ENCODE measurements at places on chromosomes 12 and 14.

DNA sequence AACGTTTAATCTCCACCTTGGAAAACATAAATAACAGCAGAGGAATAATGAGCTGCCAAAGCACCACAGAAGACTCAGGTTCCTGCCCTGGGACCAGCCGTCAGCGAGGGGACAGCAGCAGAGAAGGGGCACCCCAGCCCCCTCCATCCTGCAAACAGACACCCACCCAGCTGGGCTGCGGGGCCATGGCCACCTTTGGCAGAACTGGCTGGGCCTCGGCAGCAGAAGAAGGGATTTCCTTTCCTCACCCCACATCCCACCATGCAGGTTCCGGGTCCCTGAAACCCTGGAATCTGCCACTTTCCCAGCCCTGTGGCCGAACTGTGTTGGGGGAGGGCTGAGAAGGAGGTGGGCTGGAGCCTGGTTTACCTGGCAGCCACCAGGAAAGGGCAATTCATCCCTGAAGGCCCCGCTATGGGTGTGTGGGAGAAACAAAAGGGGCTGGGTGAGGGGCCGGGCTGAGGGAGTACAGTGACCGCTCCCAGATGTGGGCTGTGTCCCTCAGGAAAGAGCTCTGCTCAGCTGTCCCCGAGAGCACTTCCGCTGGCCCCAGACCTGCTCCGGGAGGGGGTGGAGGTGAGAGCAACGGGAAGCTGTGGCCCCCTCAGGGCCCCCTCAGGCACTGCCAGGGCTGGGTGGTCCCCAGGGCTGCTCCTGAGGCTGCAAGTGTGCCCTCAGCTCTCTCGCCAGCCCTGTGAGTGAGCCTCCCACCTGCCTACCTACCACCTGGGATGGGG lies 3.8 kb downstream of the PGF start:
- no peak for DNase-seq

DNA sequence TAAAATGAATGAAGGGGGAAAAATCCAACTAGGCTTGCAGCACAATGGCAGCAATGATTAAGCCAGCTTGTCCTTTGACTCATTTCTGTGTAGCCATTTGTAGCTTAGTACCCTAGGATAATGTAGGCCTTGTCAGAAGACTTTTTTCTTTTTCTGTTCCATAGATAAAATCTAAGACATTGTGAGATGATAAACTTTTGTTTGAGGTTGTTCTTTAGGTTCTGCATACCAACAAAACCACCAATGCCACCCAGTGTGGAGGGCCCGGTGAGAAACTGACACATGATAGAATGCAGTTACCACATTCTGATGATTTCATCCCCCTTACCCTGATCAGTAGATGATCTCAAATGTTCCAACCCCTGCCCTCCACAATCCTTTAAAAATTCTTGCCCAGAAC lies 6.6 kb upstream of the KLRD1 start:
- DNase-seq = no peak

GRCh38 chr14:32627545-32628298 lies 298.6 kb downstream of the AKAP6 start:
- DNase-seq = no peak

DNA sequence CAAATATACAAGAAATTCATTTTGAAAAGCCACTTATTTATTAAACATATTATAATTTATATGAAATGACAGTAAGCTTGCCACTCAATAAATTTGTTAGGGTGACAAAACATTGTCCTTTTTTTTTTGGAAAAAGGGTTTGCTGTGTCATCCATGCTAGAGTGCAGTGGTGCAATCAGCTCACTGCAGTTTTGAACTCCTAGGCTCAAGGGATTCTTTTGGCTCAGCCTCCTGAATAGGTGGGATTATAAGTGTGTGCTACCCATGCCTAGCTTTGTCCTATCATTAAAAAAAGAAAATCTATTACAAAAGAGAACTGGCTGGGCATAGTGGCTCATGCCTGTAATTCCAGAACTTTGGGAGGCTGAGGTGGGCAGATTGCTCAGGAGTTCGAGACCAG lies 66.8 kb downstream of the FGD6 start:
- no peak for DNase-seq

GRCh38 chr12:132881818-132882217 lies 5.6 kb downstream of the CHFR start:
- DNase-seq = no peak

- no peak for DNase-seq
Measured at GRCh38 chr12:124115976-124116690, 143.1 kb downstream of the ZNF664 start.

- no peak for DNase-seq
Measured at GRCh38 chr14:20732979-20733635, 12.6 kb upstream of the EDDM3A start.

DNA sequence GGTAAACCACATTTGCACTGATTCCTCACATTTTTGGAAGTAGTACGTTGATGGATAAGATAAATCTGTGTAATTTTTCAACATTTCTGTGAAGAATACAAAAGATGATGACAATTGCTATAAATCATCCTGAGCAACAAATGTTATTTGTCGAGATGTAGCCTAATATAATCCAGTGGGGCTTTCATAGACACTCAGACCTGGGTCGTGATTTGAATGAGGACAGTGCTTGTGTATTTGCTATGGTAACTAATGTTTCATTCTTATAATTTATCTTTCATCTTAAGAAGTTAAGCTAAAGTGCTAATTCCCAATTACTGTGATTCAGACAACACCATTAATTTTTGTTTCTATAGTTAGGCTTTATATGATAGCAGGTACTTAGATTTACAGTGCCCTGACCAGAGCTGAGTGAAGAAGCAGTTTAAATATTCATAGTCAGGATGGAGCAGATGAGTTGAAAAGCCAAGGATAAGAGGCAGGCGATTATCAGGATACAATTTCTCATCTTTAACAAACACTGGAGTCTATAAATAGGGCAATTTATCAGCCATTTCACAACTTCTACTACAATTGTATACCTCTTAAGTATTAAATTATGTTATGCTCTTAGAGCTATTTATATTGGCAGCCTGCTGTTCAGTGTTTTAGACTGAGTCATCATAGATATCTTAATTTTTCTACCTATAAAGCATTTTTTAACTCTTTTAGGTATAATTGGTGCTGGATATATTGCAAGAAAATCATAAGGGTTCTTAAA lies 359.9 kb downstream of the TRHDE start:
- no peak for DNase-seq

DNA sequence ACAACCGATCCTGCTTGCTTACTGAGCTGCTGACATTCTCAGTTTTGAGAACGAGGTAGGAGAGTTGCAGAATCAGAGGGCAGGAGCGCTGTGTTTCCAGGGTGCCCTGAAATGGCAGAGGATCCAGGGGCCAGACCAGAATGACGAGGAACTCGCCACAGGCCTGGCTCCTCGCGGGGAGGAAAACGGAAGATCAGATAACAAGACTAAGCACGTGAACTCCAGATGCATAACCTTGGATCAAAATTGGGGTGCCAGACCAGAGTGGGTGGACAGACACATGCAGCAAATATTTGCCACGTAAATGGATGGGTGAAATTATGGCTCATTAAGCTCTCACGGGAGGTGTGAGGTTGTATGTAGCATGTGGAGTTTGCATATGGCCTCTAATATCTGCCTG lies 46.5 kb downstream of the ELK3 start:
- no peak for DNase-seq

DNA sequence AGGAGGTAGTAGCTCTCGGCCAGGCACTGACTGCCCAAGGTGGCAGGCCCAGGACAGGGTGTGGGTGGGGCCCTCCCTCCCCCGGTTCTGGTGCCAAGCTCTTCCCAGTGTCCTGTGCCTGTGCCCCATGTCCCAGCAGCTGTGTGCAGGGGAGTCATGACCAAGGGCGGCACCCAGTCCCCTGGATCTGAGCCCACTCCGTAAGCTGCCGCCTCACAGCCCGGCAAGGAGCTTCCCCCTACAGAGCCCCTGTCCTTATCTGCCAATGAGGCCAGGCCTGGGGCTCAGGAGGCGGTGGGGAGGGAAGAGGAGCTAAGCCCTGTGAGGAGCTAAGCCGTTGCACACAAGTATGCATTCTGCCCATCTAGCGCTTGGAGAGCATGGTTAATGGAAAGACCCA lies 5.6 kb upstream of the C14orf180 start:
- no peak for DNase-seq

GRCh38 chr12:106841510-106842302 lies 67.2 kb downstream of the RIC8B start:
- no peak for DNase-seq

- DNase-seq = no peak
Measured at GRCh38 chr12:78359520-78359919, 505.1 kb upstream of the SYT1 start.

DNA sequence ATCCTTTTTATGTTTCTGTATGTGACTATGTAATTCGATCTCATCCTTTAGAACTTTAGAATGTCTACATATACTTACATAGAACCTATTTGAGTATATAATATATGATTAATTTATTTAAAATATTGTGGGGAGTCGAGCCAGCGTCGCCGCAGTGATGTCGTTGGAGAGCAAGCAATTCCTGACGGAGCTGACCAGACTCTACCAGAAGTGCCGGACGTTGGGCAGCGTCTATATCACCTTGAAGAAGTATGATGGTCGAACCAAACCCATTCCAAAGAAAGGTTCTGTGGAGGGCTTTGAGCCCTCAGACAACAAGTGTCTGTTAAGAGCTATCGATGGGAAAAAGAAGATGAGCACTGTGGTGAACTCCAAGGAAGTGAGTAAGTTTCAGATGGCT lies 6.4 kb upstream of the CD27 start:
- no peak for DNase-seq

DNA sequence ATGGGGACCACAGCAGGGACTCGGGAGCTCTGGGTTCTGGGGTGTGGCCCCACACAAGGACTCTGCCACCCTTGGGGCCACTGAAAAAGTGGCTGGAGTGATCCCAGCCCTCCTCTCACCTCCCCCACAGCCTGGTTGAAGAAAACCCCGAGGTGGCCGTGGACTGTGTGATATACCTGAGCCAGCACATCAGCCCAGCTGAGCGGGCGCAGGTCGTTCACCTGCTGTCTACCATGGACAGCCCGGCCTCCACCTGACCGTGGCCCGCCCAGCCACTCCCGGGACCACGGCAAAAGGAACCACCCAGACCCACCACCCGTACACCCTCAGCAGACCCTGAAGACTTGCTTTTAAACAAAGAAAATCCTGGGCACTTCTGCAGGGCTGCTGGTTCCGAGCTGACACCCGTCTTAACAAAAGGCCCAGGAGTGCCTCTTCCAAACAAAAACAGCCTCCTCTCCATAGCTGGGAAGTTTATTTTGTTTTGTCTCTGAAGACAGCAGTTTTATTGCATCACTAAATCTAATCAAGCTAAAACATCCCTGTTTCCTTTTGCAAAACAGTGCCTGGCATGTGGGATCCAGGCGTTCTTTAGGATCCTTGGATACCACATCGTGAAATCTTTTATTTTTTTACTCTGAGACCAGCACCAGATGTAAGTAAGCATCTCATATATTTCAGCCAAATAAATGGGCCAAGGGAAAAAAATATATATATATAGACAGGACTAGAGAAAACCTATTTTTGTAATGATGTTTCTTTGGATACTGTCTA lies 42.8 kb downstream of the FOXN4 start:
- DNase-seq = no peak

GRCh38 chr12:1606021-1606622 lies 11.7 kb upstream of the FBXL14 start:
- DNase-seq = no peak

DNA sequence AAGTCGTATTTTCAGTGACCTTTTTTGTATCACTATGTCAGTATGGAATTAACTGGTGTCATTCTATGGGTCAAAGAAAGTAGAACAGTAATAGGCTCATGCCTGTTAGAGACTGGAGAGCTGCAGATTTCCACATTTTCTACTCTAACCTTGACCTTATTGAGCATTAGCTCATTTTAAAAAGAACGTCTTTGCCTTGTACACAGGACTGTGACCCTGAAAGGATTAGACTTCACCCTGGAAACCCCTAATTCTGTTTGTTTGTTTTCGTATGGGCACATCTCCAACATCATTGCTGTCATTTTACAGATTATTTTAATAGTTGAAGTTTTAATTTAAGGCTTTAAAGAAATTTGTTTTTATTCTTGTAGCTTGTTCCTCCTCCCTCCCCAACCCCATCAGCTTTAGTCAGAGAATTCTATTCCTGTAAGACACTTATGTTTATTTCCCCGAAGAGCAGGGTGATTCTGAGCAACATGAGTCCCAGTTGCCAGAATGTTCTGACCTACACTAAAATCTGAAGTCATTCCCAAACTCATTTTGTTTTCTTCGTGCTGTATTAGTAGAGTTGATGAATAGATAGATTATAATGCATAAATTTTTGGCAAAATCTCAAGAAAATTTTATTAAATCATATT lies 451.3 kb downstream of the FOXG1 start:
- no peak for DNase-seq

DNA sequence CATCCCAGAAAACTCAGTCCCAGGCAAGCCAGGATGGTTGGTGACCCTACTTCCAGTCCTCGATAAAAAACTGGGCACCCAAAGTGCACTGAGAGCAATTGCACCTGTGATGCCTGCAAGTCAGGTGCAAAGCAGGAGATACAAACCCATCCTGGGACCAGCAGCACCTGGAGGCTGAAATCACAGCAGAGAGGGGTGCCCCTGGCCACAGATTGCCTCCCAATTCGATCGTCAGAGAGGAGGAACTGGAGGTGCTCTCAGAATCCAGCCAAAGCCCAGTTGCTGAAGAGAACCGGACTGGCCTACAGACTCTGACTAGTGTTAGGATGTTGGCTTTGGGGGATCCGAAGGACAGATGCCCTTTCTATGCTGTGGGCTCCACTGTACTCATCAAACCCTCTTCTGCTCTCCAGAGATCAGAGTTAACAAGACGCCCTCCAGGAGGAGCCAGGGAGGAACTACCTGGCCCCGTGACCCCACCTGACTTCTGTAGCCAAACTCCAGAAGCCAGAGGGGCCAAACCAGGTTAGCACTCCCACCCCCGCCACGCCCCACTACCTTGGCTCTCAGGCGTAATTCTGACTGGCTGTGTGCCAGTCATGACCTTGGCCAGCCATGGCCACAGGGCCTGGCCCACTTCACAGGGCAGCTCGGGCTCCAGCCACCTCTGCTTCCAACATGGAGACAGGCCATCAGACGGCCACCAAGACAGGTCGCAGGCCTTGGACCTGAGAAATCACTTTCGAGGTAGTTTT lies 284.5 kb upstream of the RTL1 start:
- no peak for DNase-seq

GRCh38 chr12:47349137-47350061 lies 269.6 kb upstream of the AMIGO2 start:
- no peak for DNase-seq

- DNase-seq = no peak
Measured at GRCh38 chr12:13268581-13268980, 72.1 kb downstream of the EMP1 start.

Measured in cortex of kidney (tissue), 1 donor.